Colonic mucosa (tissue), 4 donors: ENCODE measurements at places on chromosomes 1 and 21. TPM values are rescaled to one million over a fixed set of nuclear protein-coding genes. Genes with fewer than 3 reads are reported as not detected.

IRF6 gene
- 133 TPM for total RNA-seq

EXO1 gene
- total RNA-seq = 17.6 TPM

SRGAP2C gene
- total RNA-seq = 10.2 TPM

LCE1F gene
- total RNA-seq = not detected

SLC9C2 gene
- total RNA-seq = not detected

TSACC gene
- not detected for total RNA-seq

C1orf53 gene
- total RNA-seq = 2.7 TPM

TRIM17 gene
- total RNA-seq = 0.21 TPM

SLC1A7 gene
- 0.50 TPM for total RNA-seq

ZBTB48 gene
- 37.0 TPM for total RNA-seq

ELF3 gene
- 749 TPM for total RNA-seq

CBR3 gene
- total RNA-seq = 2.2 TPM

SELE gene
- total RNA-seq = 4.0 TPM

VANGL2 gene
- 3.9 TPM for total RNA-seq

TACSTD2 gene
- total RNA-seq = 1.2 TPM

SYT14 gene
- 0.03 TPM for total RNA-seq

PGLYRP3 gene
- total RNA-seq = not detected

CCDC190 gene
- total RNA-seq = not detected

TNNI3K gene
- total RNA-seq = 0.59 TPM

C1orf94 gene
- not detected for total RNA-seq

RO60 gene
- total RNA-seq = 55.9 TPM

AVPR1B gene
- 0.13 TPM for total RNA-seq

SAMD11 gene
- total RNA-seq = 3.0 TPM

ADAM30 gene
- total RNA-seq = not detected

NHLH1 gene
- not detected for total RNA-seq

THEM5 gene
- not detected for total RNA-seq

UCHL5 gene
- total RNA-seq = 33.9 TPM

LPAR3 gene
- total RNA-seq = 2.3 TPM

CRP gene
- total RNA-seq = 1.9 TPM

DPYD gene
- total RNA-seq = 4.9 TPM

SAMSN1 gene
- total RNA-seq = 5.1 TPM

CFHR1 gene
- 0.57 TPM for total RNA-seq

LRRIQ3 gene
- 0.16 TPM for total RNA-seq

FCRLB gene
- not detected for total RNA-seq

KCNJ9 gene
- 0.30 TPM for total RNA-seq

CACHD1 gene
- total RNA-seq = 2.0 TPM

RAD54L gene
- 27.5 TPM for total RNA-seq

MPL gene
- total RNA-seq = not detected

C1orf52 gene
- 19.9 TPM for total RNA-seq

ACOT11 gene
- total RNA-seq = 82.5 TPM
